Forelimb muscle (tissue), 1 donor: ENCODE measurements at places on chromosomes 6 and 20. TPM values are rescaled to one million over a fixed set of nuclear protein-coding genes. Genes with fewer than 3 reads are reported as not detected.

DNA sequence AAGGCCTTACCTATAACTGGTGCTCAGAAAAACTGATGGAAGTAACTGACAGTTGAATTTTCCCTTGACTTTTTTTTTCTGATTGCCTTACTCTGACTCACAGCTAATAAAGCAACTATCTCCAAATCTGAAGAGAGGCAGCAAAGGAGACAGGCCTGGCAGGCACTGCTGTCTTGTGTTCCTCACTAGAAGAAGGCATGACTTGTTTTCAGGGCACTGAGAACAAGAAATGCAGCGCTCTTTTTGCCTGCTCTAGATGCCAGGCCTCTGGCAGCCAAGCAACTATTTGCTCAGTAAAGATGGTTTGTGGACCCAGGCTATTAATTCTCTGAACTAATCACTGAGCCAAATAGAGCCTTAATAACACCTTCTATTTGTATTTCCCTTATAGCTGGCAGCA is 155.1 kb downstream of the PRDM13 start:
- DNase-seq: no peak

DNA sequence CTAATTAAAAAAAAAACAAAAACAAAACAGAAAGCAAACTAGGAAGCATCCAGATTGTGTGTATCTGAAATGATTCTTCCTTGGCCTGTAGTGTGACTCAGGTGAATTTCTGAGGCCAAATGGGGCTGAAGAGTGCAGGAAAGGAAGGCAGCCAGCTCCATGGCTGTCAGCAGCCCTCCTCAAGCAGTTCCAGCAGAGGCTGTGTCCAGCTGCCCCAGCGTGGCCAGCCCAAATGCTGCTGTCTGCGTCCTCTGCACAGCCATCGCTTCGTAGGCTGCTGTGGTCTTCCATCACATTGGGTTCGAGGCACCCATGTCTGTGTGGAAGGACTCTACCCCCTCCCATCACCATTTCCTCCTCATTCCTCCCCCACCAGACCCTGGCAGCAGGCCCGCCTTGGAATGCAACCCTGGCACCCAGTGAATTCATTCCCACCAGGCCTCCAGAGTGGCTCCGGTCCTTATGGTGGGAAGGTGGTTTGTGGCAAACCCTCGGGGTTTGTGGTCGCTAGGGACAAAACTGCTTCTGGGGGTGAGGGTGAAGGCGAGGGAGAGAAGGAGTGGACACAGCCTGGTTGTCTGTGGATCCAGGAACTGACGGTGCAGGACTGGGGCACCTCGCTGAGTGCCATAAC is 81.5 kb downstream of the MYLK4 start:
- no peak for DNase-seq

- DNase-seq: no peak
Observed at GRCh38 chr6:20113649-20114224, 98.5 kb downstream of the MBOAT1 start.

GRCh38 chr6:38354037-38354381 is 285.7 kb downstream of the BTBD9 start:
- no peak for DNase-seq

- no peak for DNase-seq
Observed at GRCh38 chr20:51381557-51381956, 161.0 kb downstream of the NFATC2 start.

DNA sequence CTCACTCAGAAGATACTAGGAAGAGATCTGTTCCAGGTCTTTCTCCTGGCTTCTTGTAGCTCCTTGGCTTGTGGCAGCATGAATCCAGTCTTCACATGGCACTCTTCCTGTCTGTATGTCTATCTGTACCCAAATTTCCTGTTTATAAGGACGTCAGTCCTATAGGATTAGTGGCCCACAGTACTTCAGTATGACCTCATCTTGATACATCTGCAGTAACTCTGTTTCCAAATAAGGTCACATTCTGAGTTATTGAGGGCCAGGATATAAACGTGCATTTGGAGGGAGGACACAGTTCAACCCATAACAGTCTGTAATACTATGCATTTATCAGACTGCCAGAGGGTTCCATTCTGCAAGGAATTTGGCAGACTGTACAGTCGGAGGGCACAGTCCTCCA is 57.6 kb upstream of the DYNLRB1 start:
- no peak for DNase-seq

DNA sequence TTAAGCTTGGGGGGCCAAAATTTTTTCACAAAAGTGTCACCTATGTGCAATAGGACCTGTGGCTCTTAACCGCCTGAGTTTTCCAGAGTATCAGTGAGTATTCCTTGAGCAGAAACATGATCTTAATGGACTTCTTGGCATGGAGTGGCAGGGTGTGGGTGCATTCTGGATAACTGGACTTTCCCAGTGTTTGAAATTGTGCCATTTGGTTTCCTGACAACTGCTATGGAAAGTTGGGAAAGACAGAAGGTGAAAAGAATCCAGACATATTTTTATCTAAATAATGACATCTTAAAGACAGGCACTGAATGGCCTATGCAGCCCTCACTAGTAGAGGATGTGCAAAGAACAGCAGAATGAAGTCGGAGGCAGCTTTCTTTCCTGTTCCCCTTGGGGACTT is 34.3 kb upstream of the ADTRP start:
- DNase-seq: no peak

GRCh38 chr6:80363501-80364122 is 257.1 kb downstream of the BCKDHB start:
- DNase-seq: no peak

GRCh38 chr6:45003387-45003786 is 324.7 kb upstream of the RUNX2 start:
- DNase-seq: no peak

DNA sequence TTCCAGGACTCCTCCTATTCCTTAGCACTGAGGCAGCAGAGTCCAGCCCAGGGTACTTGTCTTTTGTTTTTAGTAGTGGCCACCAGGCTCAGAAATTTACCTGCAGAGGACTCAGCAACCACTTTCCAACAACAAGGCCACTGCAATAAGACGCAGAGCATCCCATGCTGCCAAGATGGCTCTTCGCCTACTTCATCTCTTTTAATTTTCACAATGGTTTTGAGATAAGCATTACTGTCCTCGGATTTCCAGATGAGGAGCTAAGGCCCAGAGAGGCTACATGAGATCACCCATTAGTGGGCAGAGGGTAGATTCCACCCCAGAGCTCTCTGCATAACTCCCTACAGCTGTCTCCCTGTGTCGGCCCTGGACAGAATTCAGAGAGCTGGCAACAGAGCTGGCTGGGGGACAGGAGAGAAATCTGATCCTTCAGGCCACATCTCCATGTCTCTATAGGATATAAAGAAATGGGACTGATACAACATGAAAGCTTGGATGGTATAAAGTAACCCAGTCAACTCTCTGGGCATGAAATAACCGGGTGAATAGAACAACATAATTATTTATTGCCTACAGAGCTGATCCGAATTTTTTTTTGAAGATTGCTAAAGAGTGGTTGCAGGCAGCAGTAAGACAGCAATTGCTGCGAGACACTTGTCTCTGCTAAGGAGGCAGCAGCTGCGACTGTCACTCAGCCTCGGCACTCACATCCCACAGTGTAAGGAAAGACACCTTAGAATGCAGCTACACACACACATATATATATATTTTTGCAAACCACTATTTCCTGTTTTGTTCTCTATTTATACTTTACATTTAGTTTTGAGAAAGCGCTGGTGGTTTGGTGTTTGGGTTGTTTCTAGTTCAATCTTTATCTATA is 37.2 kb downstream of the SCML4 start:
- DNase-seq: no peak

DNA sequence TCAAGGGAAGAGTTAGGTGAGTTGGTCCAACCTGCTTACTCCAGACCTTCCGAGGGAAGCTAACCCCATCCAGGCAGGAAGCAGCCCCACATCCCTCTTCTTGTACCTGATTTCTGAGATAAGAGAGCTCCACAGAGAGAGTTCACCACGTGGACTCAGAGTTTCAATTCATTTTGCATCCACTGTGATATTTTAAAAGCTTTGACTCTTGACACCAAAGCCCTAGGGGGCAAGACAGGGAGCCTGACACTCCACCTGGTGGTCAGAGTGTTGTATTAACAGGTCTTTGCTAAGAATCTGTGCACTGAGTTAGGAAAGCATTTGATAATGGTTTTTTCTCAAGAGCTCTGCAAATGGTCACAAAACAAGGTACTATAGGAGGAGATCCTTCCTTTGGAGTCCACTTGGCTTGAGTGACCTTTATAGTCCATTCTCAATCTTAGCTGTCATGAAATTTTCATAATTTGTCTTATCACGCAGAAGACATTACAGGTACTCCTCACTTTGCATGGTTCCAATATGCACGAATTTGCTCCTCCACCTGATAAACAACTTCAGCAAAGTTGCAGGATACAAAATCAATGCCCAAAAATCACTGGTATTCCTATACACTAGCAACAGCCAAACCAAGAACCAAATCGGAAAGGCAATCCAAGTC is 56.2 kb upstream of the RIPOR2 start:
- DNase-seq: no peak

GRCh38 chr6:12136905-12137304 is 124.8 kb downstream of the HIVEP1 start:
- no peak for DNase-seq

- no peak for DNase-seq
Observed at GRCh38 chr6:103081126-103081525, 1687.6 kb downstream of the GRIK2 start.

- no peak for DNase-seq
Observed at GRCh38 chr6:138258991-138259390, 40.7 kb upstream of the PBOV1 start.

- DNase-seq: no peak
Observed at GRCh38 chr6:137258170-137258569, 39.0 kb upstream of the IFNGR1 start.

DNA sequence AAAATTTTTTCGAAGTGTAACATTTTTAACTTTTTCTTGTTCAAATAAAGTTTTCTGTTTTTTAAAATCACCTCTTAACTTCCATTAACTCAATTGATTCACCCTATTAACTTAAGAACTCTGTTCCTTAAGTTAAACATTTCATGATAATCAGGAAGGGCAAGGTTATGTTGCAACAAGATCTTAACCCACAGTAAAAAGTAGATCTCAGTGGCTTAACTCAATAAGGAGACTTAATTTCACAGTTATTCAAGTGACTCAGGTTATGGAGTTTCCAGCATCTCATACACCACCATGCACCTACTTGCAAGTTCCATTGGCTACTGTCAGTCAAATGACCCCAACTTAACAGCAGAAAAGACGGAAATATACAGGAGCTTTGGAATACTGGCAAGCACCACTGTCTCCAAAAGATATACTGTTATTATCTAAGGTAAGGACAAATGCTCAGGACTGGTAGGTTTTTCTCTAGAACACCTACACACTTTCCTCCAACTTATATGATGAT is 11.2 kb downstream of the HLA-DQB1 start:
- no peak for DNase-seq

GRCh38 chr6:159875194-159875593 is 15.6 kb upstream of the MAS1 start:
- DNase-seq: no peak

DNA sequence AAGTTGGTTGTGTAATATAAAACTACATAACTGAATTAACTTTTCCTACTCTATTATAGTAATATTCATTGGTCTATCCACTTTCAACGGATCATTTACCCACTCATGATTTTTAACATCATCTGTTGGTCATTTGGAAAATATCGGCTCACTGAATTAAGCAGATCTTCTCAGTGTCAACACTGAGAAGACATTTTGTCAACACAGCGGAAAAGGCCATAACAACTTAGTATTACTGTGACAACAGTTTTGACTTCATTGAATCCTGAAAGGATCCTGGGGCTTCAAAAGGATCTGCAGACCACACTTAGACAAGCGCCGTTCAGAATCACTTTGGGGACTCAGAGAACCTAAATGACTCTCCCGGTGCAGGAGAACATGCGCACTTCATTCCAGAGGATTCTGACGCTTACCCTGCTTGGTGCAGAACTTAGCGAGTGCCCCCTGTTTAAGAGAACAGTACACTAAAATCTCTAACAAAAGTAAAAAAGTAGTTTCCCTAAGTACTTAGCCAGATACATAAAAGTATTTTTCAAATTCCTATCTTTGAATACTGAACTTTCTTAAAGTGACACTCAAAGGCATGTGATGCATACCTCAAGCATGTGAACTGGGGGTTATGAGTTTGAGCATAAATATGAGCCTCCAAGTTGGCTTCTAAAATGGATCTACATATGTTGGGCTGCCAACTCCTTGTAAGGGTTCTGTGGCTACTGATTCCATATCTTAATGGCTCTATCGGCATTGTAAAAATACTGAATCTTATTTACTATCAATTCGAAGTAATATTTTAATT is 4.0 kb downstream of the ZBTB2 start:
- DNase-seq: no peak

GRCh38 chr6:57305761-57306160 is 11.7 kb upstream of the PRIM2 start:
- peak; percentile 24 for DNase-seq

DNA sequence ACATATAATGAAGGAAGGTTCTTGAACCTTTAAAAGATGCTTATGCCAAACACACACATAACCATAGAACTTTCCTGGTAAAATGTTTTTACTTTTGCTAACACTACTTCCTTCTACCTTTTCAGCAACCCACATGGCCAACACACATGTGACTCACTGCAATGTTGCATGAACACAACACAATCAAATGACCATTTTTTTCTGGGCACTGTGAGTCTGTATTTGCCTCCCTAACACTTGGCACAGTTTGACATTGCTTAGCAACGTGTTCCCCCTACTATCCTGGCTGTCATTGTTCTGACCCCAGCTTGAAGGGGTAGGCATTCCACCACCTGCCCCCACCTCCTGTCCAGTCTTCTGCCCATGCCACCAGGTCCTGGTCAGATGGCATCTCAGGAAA is 204.8 kb upstream of the PRND start:
- DNase-seq: no peak

GRCh38 chr6:149898966-149899365 is 1.1 kb upstream of the RAET1E start:
- DNase-seq: no peak

DNA sequence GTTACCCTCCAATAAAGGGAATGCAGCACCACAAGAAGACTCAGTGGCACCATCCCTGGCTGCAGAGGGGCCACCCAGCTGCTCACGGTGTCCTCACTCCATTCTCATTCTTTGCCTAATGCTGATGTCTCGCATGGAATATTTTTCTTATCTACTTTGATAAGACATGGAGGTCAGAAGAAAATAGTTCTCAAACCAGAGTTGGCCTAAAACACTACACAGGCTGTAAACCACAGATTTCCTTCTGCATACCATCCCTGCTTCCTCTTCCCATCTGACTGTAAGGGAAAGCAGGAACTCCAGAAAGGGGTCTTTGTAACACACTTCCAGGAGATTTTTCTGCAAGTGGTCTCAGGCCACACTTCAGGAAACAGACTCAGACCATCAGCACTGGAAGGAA is 43.1 kb upstream of the CD93 start:
- no peak for DNase-seq

SMOC2 gene
- 74.8 TPM for polyA plus RNA-seq

CDC5L gene
- polyA plus RNA-seq: 24.1 TPM

SPINT4 gene
- polyA plus RNA-seq: not detected

GSS gene
- polyA plus RNA-seq: 29.7 TPM

SPATS1 gene
- polyA plus RNA-seq: not detected

PKIB gene
- 0.71 TPM for polyA plus RNA-seq

ENPP3 gene
- 0.59 TPM for polyA plus RNA-seq

TPMT gene
- 5.4 TPM for polyA plus RNA-seq

TBC1D22B gene
- 6.6 TPM for polyA plus RNA-seq

TCP11 gene
- 0.27 TPM for polyA plus RNA-seq

GINS1 gene
- 5.4 TPM for polyA plus RNA-seq

HLA-DQA2 gene
- 0.27 TPM for polyA plus RNA-seq

HLA-DQB2 gene
- 0.32 TPM for polyA plus RNA-seq

MYLK2 gene
- 60.0 TPM for polyA plus RNA-seq
